WTC11 (cell line): ENCODE measurements at places on chromosomes 6 and 20.

GRCh38 chr6:4640139-4640538 lies 136.1 kb upstream of the CDYL start:
- no peak for DNase-seq

DNA sequence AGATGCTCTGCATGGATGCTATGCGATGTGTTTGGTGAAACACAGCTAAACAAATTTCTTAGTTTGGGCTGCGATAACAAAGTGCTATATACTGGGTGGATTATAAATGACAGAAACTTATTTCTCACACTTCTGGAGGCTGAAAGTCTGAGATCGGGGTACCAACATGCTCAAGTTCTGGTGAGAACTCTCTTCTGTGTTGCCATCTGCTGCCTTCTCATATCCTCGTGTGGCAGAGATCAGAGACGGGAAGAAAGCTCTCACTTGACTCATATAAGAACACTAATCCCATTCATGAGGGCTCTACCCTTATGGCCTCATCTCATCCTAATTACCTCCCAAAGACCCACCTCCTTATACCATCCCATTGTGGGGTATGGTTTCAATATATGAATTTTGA lies 162.0 kb upstream of the DTNBP1 start:
- DNase-seq = no peak

GRCh38 chr6:132512342-132512637 lies 626 bp downstream of the STX7 start:
- no peak for DNase-seq

GRCh38 chr6:139820210-139820609 lies 445.8 kb upstream of the CITED2 start:
- DNase-seq = no peak

DNA sequence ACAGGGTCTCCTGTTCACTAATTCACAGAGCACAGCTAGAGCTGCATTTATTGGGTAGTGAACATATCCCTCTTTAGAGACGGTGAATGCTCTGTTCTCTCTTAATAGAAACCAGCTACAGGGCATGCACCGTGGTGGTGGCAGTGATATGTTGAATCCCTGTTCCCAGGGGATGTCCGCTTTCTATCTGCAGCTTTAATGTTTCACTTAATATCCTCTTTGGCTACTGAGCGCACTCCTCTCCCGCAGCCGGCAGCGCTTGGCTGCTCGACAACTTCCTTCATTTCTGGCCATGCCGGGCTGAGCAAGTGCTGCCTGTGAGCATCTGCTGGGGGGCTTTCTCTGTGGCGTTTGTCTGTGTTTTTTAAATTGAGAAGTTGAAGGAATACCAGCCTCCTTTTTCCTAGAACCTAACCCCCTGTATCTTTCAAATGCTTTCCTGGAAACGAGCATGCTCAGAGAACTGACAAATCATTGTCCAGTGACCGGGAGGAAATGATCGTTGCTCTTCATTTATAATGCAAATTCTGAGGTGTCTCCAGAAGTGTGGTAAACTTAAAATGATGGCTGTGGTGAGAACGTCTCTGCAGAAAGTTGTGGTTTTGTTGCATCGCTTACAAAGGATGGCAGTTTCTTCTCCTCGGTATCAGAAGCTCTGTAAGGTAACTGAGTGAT lies 297.9 kb downstream of the UTRN start:
- DNase-seq = peak; percentile 12

DNA sequence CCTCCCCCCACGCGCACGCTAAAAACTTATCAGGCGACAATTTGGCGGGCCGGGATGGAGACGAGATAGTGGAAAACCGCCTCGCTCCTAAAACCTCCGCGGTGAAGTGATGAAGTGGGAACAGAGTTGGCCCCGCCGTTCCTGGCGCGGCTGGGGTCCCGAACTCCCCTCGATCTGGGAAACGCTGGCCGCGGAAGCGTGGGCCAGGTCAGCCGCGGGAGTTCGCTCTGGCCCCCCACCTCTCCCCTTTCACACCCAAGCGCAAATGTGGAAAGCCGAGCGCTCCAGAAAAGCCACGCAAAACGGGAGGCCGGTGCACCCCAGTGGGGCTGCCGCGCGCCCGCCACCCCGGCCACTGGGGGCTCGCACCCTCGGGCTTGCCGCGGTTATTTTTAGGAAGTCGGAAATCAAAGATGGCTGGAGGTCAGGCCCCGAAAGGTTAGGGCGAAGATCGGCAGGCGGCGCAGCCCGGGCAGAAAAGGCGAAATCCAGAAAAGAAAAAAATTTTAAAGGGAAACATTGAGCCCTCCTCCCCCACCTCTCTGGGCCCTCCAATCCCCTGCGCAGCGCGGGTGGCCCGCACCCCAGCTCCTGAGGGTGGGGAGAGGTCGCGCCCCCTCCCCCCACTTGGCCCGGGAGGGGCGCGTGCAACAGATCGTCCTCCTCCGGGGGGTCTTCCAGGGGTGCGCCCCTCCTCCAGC lies 1.0 kb downstream of the SALL4 start:
- DNase-seq = peak; percentile 59

DNA sequence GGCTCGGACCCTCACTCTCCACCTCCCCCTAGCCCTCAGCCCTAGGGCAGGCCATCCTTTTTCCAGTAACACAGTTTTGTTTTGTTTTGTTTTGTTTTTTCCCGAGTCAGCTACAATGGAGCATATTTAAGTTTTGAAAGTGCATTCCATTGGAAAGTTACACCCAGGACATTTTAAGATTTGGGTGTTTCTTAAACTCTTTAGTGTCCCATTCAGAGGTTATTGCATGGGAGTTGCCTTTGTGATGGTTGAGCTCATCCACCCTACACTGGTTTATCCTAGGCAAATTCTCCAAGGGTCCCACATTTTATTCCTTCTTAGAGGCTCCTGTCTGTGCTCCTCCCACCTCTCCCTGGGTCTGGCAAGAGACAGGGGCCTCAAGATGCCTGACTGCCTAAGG lies 58.9 kb downstream of the THBS2 start:
- no peak for DNase-seq
